ENCODE measurements at places on chromosomes 11 and 22. TPM values are rescaled to one million over a fixed set of nuclear protein-coding genes. Genes with fewer than 3 reads are reported as not detected.

The CYTH4 gene
- total RNA-seq: not detected

The MMP12 gene
- not detected for total RNA-seq

The OR5L2 gene
- total RNA-seq: not detected

The TIMP3 gene
- total RNA-seq: 2.0 TPM

The TPBGL gene
- total RNA-seq: not detected

DNA sequence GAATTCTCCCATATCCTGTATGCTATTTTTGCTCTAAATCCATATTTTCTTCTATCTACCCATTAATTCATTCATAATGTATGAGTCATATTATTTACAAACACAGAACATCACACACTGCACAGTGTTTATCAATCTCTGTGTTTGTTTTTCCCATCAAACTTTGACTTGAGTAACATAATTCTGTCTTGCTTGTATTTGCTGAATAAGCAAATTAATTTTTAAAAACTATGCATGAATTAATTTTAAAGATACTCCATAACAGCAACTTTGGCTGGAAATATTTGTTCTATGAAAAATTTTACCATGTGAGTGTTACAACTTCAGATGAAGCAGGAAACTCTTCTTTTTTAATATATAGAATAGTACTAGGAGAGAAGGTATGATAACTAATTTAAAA is 275.6 kb downstream of the GRM5 start:
- no peak for DNase-seq
- H3K36me3 ChIP-seq: no peaks in the 10 kb centered on the region
- H3K27me3 ChIP-seq: no peaks in the 10 kb centered on the region

DNA sequence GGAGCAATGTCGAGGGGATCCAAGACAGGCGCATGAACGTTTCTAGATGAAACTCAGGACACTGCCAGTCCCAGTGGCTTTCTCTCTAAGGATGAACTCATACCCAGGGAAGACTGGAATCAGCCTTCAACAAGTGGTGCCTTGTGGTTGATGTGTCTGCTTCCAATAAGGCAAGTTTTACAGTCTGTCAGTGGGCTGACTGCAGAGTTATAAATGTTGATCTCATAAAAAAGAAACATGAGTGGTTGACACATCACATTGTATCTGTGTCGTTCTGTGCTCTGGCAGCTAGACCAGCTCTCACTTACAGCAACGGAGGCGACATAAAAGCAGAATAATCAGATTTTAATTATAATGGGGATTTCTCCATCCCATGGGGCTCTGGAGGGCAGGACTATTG is 96.7 kb downstream of the SNX19 start:
- peaks cover 3% of the 10 kb centered on the region for H3K27me3 ChIP-seq
- no peaks in the 10 kb centered on the region for H3K4me1 ChIP-seq
- H3K4me3 ChIP-seq: no peak overlapping the region
- no peak overlapping the region for H3K27ac ChIP-seq
- H3K36me3 ChIP-seq: no peaks in the 10 kb centered on the region

DNA sequence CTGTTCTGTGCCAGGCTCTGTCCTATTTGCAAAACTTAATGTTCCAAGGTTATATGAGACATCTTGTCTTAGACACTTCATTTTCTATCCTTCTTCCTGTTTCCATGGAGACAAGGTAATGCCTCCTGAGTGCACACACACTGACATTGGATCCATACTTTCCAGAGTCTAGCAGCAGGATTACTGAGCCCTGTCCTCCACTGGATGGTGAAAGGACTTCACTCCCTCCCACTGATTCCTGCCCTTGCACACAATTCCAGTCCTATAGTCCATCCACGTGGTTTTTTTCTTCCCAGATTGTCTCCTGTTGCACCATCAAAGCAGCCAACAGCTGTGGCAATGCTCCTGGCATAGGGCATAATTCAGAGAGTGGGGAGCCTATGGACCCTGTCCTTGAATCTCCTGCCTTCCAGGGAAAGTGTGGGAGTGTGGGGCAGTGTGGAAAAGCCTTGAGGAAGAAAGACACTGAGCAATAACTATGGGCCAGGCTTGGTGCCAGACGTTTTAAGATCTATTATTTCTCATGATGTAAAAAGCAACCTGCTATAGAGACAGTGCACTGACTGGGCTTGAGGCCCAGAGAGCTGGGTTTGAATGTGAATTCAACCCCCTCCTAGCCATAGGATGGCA is 31.3 kb downstream of the SERPINH1 start:
- H3K27ac ChIP-seq: no peak overlapping the region
- peaks cover 7% of the 10 kb centered on the region for H3K4me1 ChIP-seq
- no peaks in the 10 kb centered on the region for H3K27me3 ChIP-seq
- H3K4me3 ChIP-seq: no peak overlapping the region

- DNase-seq: no peak
- H3K36me3 ChIP-seq: peaks cover 56% of the 10 kb centered on the region
- no peak overlapping the region for H3K4me3 ChIP-seq
- peaks cover 20% of the 10 kb centered on the region for H3K4me1 ChIP-seq
- H3K27ac ChIP-seq: no peak overlapping the region
Observed at GRCh38 chr11:64765291-64765850, 5.6 kb upstream of the PYGM start.

DNA sequence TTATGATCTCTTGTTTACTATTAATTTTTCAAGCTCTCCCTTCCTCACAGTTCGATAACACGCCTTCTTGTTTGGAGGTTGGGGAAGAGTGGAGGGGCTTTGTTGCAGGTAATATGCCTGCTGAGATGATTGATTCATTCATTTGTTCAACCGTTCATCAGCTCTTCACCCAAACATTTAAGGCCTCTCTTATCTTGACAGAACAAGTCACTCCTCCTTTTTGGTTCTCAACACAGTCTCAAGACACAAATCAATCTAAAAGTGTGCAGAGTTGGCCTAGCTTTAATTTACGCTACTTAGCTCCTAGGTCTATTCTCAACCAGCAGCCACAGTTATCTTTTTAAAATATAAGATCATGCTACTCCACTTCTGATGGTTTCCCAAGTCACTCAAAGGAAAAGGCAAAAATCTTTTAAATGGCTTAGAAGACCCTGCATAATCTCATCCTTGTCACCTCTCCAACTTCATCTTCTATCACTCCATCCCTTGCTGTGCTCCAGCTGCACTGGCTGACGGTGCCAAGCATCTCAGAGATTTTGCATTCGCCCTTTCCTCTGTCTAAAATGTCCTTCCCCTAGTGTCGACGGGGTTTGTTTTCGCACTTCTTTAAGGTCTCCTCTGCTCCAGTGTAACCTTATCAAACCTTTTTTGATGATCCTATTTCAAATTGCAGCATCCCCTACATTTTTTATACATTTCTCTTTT is 60.3 kb downstream of the AMBRA1 start:
- no peaks in the 10 kb centered on the region for H3K36me3 ChIP-seq
- no peak overlapping the region for H3K4me3 ChIP-seq
- H3K27me3 ChIP-seq: no peaks in the 10 kb centered on the region
- no peaks in the 10 kb centered on the region for H3K4me1 ChIP-seq
- DNase-seq: no peak
- H3K27ac ChIP-seq: no peak overlapping the region

DNA sequence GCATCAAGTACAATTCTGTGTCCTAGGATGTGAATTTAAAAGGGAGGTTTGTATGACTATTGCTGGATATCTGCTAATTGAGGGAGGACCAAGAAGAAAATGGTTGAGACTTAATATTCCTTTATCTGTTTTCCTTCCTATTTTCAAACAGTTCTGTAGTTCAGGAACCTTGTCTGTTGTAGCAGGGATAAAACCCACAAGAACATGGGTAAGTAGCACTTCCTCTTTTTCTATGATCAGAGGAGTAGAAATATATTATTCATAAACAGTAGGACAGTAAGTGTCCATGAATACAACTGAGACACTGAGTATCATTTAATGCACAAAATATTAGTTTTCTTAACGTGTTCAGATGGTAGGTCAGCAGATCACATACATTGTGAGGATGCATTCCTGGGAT is 7.6 kb downstream of the MS4A3 start:
- H3K27ac ChIP-seq: no peak overlapping the region
- peaks cover 2% of the 10 kb centered on the region for H3K27me3 ChIP-seq
- no peaks in the 10 kb centered on the region for H3K36me3 ChIP-seq
- DNase-seq: no peak
- no peaks in the 10 kb centered on the region for H3K4me1 ChIP-seq

- no peaks in the 10 kb centered on the region for H3K4me1 ChIP-seq
- DNase-seq: no peak
- peaks cover 1% of the 10 kb centered on the region for H3K27me3 ChIP-seq
- H3K4me3 ChIP-seq: no peak overlapping the region
- H3K27ac ChIP-seq: no peak overlapping the region
- H3K36me3 ChIP-seq: no peaks in the 10 kb centered on the region
Observed at GRCh38 chr11:34830648-34831047, 85.5 kb downstream of the APIP start.

DNA sequence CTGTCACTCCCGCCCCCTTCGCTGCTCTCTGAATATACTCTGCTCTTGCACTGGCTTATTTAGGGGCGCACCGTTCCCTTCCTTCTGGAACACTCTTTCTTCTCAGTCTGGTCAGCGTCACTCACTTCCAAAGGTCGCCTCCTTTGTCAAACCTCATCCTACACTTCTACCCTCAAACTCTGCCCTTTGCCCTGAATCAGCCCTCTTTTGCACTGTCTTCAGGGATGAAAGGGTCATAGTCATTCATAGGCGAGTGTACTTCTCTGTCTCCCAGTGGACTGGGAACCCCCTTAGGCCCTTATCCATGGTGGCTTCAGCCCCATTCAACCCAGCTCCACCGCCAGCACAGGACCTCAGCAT is 15.4 kb downstream of the MOGAT2 start:
- no peak for DNase-seq
- no peaks in the 10 kb centered on the region for H3K4me1 ChIP-seq
- H3K4me3 ChIP-seq: no peak overlapping the region
- peaks cover under 1% of the 10 kb centered on the region for H3K27me3 ChIP-seq

GRCh38 chr11:116281173-116282160 is 491.3 kb downstream of the BUD13 start:
- H3K27ac ChIP-seq: no peak overlapping the region
- H3K4me1 ChIP-seq: no peaks in the 10 kb centered on the region
- no peaks in the 10 kb centered on the region for H3K27me3 ChIP-seq
- no peak for DNase-seq
- no peaks in the 10 kb centered on the region for H3K36me3 ChIP-seq

GRCh38 chr11:99268886-99269285 is 248.1 kb downstream of the CNTN5 start:
- H3K4me3 ChIP-seq: no peak overlapping the region
- DNase-seq: no peak
- no peaks in the 10 kb centered on the region for H3K4me1 ChIP-seq
- H3K27ac ChIP-seq: no peak overlapping the region
- H3K27me3 ChIP-seq: no peaks in the 10 kb centered on the region

DNA sequence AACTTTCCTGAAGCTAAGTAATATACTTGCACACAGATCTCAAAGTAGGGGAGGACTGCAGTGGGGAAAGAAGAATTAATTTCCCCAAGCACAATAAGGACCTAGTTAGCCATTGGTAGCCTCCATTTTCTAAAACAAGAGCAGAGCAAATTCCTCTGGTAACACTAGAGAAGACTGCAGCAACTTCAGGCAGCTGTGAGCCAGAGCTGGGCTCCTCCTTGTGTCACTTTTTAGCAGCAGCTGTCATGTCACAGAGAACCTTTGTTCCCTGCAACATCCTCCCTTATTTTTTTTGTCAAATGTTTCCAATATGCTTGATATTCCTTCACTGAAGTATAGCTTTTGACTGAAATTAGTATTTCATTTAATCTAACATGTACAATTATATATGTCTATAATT is 54.4 kb downstream of the RRAS2 start:
- no peaks in the 10 kb centered on the region for H3K27me3 ChIP-seq
- DNase-seq: no peak
- peaks cover 10% of the 10 kb centered on the region for H3K4me1 ChIP-seq
- H3K36me3 ChIP-seq: no peaks in the 10 kb centered on the region
- H3K27ac ChIP-seq: no peak overlapping the region
- no peak overlapping the region for H3K4me3 ChIP-seq

Measured in endothelial cell of umbilical vein (primary cell).